Astrocyte (in vitro differentiated cells and primary cell): ENCODE measurements at places on chromosomes 12 and 14. TPM values are rescaled to one million over a fixed set of nuclear protein-coding genes. Genes with fewer than 3 reads are reported as not detected.

The SERPINA10 gene
- not detected in 2 replicates for total RNA-seq

DNA sequence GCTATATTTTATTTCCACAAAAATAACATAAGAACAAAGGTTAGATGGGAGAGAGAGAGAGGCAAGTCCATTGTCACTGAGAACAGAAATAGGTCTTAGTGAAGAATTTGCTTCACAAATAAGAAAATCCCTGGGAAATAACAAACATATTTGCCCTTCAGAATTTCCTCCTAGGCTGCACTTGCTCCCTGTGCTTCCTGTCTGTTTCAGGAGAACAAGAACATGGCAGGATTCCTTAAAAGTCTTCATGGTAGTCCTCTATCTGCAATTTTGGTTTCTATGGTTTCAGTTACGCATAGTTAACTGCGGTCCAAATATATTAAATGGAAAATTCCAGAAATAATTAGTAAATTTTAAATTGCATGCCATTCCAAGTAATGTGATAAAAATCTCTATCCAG lies 34.1 kb downstream of the SENP1 start:
- peaks cover 29% of the 10 kb centered on the region for H3K36me3 ChIP-seq
- H3K27me3 ChIP-seq = no peaks in the 10 kb centered on the region
- no peak overlapping the region for H3K4me3 ChIP-seq
- H3K4me1 ChIP-seq = no peaks in the 10 kb centered on the region
- no peak overlapping the region for H3K27ac ChIP-seq

GRCh38 chr12:105223884-105224283 lies 12.1 kb downstream of the APPL2 start:
- no peak for DNase-seq
- H3K36me3 ChIP-seq = peaks cover 14% of the 10 kb centered on the region
- no peak overlapping the region for H3K27ac ChIP-seq

DNA sequence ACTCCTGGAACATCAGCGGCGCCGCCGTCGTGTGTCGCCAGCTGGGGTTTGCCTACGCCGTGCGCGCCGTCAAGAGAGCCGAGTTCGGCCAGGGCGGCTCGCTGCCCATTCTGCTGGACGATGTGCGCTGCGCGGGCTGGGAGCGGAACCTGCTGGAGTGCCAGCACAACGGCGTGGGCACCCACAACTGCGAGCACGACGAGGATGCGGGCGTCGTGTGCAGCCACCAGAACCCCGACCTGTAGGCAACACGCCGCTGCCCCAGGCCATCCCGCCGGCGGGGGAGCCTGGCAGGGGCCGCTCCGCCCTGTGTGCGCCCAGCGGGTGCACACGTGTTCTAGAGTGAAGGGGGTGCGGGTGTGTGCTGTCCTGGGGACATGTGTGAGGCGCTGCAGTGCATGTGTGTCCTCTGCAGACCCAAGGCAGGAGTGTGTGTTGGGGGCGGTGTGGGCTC lies 8.7 kb upstream of the CYP46A1 start:
- no peaks in the 10 kb centered on the region for H3K36me3 ChIP-seq
- no peaks in the 10 kb centered on the region for H3K27me3 ChIP-seq
- H3K27ac ChIP-seq = no peak overlapping the region
- no peak for DNase-seq
- no peak overlapping the region for H3K4me3 ChIP-seq

- no peak overlapping the region for H3K27ac ChIP-seq
- no peaks in the 10 kb centered on the region for H3K4me1 ChIP-seq
- H3K27me3 ChIP-seq = no peaks in the 10 kb centered on the region
- H3K36me3 ChIP-seq = no peaks in the 10 kb centered on the region
- DNase-seq = no peak
- H3K4me3 ChIP-seq = no peak overlapping the region
Observed at GRCh38 chr12:49470986-49471385, 67.8 kb upstream of the KCNH3 start.

DNA sequence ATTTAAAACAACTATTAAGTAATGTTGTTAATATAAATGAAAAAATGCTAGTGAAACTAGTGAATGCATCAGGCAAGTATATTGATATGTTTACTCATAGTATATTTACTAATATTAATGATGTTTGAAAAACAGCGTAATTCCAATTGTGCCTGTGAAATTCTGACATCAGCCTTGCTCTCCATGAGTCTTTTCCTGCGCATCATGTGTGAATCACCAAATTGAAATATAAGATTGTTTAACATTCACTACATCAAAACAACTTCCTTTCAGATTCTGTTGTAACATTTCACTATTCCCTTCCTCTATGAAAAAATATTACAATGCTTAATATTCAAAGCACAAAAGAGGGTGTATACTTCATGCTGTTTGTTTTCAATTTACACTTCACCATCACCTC lies 1995.9 kb upstream of the SEL1L start:
- no peaks in the 10 kb centered on the region for H3K27me3 ChIP-seq
- DNase-seq = no peak
- H3K27ac ChIP-seq = no peak overlapping the region
- H3K36me3 ChIP-seq = no peaks in the 10 kb centered on the region

DNA sequence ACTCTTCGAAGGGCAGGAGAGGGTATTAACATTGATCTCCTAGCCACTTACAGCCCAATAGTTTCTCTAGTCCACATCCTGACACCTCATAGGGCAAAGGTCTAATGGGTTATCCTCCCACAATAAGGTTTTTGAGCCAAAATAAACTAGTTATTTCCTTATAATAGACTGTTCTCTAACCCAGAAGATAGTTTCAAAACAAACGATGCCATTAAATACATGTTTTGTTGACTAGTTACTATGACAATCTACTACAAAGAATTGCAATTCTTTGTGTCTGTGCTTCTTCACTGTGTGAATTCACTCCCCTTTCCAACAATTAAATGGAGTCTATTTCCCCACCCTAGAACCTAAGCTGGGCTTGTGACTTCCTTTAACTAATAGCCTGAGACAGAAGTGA lies 6.4 kb upstream of the ACTR10 start:
- H3K4me1 ChIP-seq = no peaks in the 10 kb centered on the region
- peaks cover 3% of the 10 kb centered on the region for H3K27me3 ChIP-seq
- DNase-seq = no peak

DNA sequence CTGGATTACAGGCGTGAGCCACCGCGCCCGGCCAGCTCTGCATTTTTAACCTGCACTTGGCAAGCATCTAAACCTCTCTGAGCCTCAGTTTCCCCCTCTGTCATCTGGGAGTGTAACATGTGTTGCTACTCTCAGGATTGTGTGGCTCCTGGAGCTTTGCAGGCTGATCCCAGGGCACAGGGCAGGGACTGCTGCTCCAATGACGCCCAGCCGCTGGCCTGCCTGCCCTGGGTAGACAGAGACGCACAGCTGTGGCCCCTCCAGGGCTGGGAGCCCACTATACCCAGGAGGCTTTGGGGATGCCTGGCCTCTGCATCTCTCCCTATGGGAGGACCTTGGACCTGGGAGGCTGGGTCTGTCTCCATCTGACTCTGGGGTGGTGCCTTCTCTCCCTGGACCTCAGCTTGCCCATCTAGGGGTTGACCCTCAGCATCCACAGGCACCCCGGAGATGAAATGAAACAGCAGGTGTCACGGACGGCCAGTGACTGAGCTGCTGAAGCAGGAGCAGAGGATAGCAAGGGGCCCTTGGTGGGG lies 13.7 kb downstream of the ARL6IP4 start:
- no peaks in the 10 kb centered on the region for H3K4me1 ChIP-seq
- H3K27me3 ChIP-seq = no peaks in the 10 kb centered on the region
- H3K27ac ChIP-seq = no peak overlapping the region
- DNase-seq = no peak
- no peak overlapping the region for H3K4me3 ChIP-seq

The C12orf50 gene
- not detected in 2 replicates for total RNA-seq

DNA sequence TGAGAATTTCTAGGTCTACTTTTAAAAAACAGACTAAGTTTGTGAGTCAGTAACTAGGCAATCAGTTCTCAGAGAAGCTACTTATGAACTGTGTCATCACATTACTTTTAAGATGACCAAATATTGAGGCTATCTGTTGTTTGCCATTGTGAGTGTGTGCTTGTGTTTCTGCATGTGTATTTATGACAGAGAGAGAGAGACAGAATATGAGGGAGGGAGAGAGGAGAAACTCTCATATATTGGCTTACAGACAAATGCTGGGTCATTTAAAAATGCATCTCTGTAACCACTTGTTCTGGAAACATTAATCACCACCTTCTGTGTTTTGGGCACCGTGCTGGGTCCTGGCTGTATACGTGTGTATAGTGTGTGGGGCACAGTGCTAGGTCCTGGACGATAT lies 161.5 kb upstream of the FRMD6 start:
- H3K27ac ChIP-seq = no peak overlapping the region
- H3K4me3 ChIP-seq = no peak overlapping the region
- DNase-seq = peak; percentile 67
- no peaks in the 10 kb centered on the region for H3K4me1 ChIP-seq
- H3K27me3 ChIP-seq = no peaks in the 10 kb centered on the region

DNA sequence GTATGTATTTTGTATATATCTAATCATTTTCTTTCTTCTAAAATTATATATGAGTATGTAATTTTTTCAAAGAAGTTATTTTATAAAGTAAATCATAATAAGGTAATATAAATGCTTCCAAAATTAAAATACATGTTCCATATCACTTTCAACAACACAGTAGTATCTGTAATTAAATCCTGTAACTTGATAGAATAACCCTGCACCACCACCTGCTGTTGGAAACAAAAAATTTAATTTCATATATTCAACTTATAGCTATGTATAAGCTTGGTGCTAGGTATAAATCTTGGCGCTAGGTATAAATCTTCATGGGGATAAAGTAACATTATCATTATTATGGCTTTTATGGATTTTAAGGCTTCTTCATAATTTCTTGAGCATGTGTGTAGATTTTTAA lies 149.7 kb upstream of the DCN start:
- no peak overlapping the region for H3K27ac ChIP-seq
- H3K36me3 ChIP-seq = no peaks in the 10 kb centered on the region
- no peaks in the 10 kb centered on the region for H3K27me3 ChIP-seq
- DNase-seq = no peak
- peaks cover 6% of the 10 kb centered on the region for H3K4me1 ChIP-seq
- no peak overlapping the region for H3K4me3 ChIP-seq

The TIMELESS gene
- 7.3 and 8.5 TPM in 2 replicates for total RNA-seq

GRCh38 chr14:35386673-35387125 lies 17.9 kb downstream of the NFKBIA start:
- peaks cover 30% of the 10 kb centered on the region for H3K4me1 ChIP-seq
- no peak for DNase-seq
- H3K27ac ChIP-seq = no peak overlapping the region

DNA sequence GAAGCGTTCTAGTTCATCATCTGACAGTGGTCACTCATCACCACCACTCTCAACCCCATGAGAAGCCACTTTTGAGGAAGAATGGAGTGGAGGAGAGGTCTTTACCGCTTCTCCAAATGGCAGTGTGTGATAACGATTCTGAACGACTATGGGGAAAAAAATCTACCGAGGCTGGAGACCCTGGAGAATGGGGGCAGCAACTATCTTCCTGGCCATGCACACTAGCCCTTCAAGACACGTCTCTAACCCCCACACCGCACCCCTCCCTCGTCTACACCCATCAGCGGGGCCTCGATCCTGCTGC lies 365 bp downstream of the ING4 start:
- H3K27me3 ChIP-seq = no peaks in the 10 kb centered on the region
- H3K4me3 ChIP-seq = peak overlapping the region; percentile 86
- peak overlapping the region; percentile 82 for H3K27ac ChIP-seq
- H3K36me3 ChIP-seq = peaks cover 5% of the 10 kb centered on the region
- peaks cover 6% of the 10 kb centered on the region for H3K4me1 ChIP-seq

- H3K27ac ChIP-seq = peak overlapping the region; percentile 92
- H3K4me3 ChIP-seq = peak overlapping the region; percentile 81
- H3K36me3 ChIP-seq = no peaks in the 10 kb centered on the region
- no peaks in the 10 kb centered on the region for H3K27me3 ChIP-seq
- H3K4me1 ChIP-seq = peaks cover 19% of the 10 kb centered on the region
Observed at GRCh38 chr12:56220611-56221231, 1.0 kb downstream of the RNF41 start.

The OR4K14 gene
- total RNA-seq = not detected in 2 replicates

GRCh38 chr12:79083181-79083580 lies 218.6 kb downstream of the SYT1 start:
- H3K27ac ChIP-seq = no peak overlapping the region
- H3K4me3 ChIP-seq = no peak overlapping the region
- H3K4me1 ChIP-seq = no peaks in the 10 kb centered on the region
- peak; percentile 13 for DNase-seq
- H3K36me3 ChIP-seq = no peaks in the 10 kb centered on the region

- DNase-seq = peak; percentile 56
- H3K27ac ChIP-seq = no peak overlapping the region
- no peaks in the 10 kb centered on the region for H3K36me3 ChIP-seq
- no peak overlapping the region for H3K4me3 ChIP-seq
Observed at GRCh38 chr12:97837401-97837800, 374.8 kb downstream of the RMST start.

- DNase-seq = no peak
- H3K27ac ChIP-seq = no peak overlapping the region
- H3K4me1 ChIP-seq = peaks cover 5% of the 10 kb centered on the region
- H3K27me3 ChIP-seq = no peaks in the 10 kb centered on the region
- no peaks in the 10 kb centered on the region for H3K36me3 ChIP-seq
Observed at GRCh38 chr14:96102081-96102856, 63.1 kb downstream of the C14orf132 start.

GRCh38 chr12:95881331-95881955 lies 22.7 kb downstream of the SNRPF start:
- H3K4me1 ChIP-seq = peaks cover 11% of the 10 kb centered on the region
- no peaks in the 10 kb centered on the region for H3K27me3 ChIP-seq
- no peak overlapping the region for H3K4me3 ChIP-seq
- H3K36me3 ChIP-seq = no peaks in the 10 kb centered on the region
- peak overlapping the region; percentile 34 for H3K27ac ChIP-seq
- peak; percentile 29 for DNase-seq

DNA sequence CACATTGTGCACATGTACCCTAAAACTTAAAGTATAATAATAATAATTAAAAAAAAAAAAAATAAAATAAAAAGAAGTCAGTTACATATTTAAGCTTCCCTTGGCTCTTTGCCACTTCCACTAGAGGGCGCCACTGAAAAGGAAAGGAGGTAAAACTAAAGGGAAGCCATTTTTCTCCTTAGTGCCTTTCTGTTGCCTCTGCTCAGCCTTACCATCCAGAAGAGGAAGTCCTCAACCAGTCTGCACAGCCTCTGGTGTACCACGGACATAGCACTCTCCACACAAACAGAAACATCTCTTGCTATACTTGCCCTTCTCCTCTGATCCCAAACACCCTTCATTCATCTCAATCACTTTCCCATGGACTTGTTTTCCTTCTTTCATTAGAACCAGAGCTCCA lies 169.0 kb upstream of the EEA1 start:
- H3K4me3 ChIP-seq = no peak overlapping the region
- H3K4me1 ChIP-seq = peaks cover 9% of the 10 kb centered on the region
- H3K27ac ChIP-seq = no peak overlapping the region
- H3K36me3 ChIP-seq = no peaks in the 10 kb centered on the region

The ETFBKMT gene
- 2.1 and 2.2 TPM in 2 replicates for total RNA-seq

The TPH2 gene
- total RNA-seq = 0.24 and 0.30 TPM in 2 replicates

- peaks cover 13% of the 10 kb centered on the region for H3K4me1 ChIP-seq
- peak overlapping the region; percentile 11 for H3K27ac ChIP-seq
- no peak overlapping the region for H3K4me3 ChIP-seq
Observed at GRCh38 chr12:43277651-43278540, 274.1 kb downstream of the ADAMTS20 start.
